ENCODE measurements at places on chromosomes 13 and 19. TPM values are rescaled to one million over a fixed set of nuclear protein-coding genes. Genes with fewer than 3 reads are reported as not detected.

Gene ARID3A
- total RNA-seq: 0.71 TPM

Gene GAPDHS
- not detected for total RNA-seq

Gene TYK2
- 89.3 TPM for total RNA-seq

Gene ADGRE3
- total RNA-seq: not detected

Gene ZNF443
- 2.2 TPM for total RNA-seq

Gene ELAVL1
- total RNA-seq: 57.5 TPM

Measured in M059J (cell line).